ENCODE measurements at places on chromosomes 4 and X.
A peak's percentile ranks its signal among the peaks of the same experiment; 100 is the strongest.

- DNase-seq: no peak
Observed at GRCh38 chrX:119082278-119082677, 9.5 kb downstream of the CT47C1 start.

DNA sequence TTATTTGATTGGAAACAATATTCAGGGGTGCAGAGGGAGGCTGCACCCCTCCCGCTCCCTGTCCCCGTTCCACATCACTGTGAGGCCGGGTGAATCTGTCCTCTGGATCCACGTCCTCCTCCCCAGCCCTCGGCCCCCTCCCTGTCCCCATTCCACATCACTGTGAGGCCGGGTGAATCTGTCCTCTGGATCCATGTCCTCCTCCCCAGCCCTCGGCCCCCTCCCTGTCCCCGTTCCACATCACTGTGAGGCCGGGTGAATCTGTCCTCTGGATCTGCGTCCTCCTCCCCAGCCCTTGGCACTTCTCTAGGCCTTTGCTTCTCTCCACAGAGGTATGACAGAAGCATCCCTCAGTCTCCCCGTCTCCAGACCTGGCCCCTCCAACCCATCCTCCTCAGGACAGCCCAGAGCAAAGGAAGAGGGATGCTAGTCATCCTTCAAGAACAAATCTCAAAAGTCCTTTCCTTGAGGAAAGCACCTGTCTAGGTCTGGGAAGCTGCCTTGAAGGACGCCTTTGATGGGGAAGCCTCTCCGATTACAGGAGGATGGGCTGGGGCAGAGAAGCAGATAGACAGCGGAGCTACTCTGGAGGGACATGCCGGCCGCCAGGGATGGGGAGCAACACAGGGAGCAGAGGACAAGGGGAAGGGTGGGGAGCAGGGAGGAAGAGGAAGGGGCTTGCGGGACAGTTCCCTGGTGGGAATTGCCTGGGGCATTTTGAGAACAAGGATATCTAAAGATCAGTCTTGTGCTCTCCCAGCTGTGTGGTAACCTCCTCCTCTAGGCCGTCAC, 10.8 kb upstream of the AFAP1 start:
- DNase-seq: no peak

- DNase-seq: no peak
Observed at GRCh38 chr4:16029262-16029661, 54.6 kb downstream of the PROM1 start.

DNA sequence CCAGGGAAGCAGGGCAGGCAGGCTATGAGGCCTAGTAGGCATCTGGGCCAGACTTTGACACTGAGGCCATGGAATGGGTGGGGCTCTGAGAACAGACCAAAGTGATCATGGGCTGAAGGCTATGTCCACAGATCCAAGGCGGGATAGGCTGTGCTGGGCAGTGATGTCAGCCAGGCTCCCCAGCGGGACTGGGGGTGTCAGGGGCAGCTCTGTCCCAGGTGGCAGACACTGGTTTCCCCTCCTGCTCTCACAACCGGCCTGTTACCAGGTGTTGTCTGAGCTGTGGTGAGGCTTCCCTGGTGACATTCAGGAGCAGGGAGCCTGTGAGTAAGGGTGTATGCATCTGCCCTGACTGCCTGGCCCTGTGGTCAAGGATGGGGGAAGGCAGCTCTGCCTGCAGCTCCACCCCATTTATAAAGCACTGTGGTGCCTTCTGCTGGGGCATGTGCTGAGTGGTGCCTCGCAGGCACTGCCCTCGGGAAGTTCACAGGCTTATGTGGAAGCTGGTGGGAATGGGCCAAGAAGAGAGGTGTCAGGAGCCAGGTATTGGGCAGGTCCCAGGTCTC, 2.9 kb downstream of the IL9R start:
- DNase-seq: peak; percentile 2

GRCh38 chr4:48255959-48256342, 13.7 kb downstream of the TEC start:
- no peak for DNase-seq

- no peak for DNase-seq
Observed at GRCh38 chr4:23038626-23039491, 346.1 kb downstream of the GBA3 start.

DNA sequence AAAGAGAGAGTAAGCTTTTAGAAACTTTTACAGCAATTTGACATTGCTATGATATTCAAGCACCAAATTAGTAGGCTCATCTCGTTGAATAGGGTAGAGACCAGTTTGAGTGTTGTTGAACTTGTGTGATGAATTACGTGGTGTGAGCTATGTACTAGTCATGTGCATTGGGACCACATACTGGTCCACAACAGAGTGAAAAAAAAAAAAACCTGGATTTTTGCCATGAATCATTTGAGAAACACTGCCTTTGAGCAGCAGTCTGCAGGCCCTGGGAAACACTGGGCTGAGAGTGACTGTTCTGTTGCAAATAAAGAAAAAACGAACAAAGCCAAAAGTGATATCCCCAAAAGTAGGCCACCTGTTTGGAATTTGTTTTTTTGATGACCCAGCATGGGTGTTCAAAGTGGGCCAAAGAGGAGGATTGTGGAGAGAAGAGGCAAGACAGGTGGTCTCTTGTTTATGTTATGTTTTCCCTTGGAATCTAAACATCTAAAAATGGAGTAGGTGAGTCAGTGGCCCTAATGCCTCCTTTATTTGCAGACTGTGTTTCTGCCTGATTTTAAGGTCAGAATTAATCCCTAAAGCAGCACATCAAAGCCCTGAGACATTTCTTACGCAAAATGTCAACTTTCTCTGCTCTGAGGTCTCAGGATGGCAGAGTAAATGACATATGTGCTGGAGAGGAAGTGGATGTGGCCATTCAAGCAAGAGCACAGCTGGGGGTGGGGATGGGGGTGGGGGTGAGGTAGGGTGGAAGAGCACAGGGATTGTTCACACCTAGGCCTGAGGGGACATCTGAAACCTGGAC, 33.5 kb downstream of the TAF7L start:
- DNase-seq: no peak

DNA sequence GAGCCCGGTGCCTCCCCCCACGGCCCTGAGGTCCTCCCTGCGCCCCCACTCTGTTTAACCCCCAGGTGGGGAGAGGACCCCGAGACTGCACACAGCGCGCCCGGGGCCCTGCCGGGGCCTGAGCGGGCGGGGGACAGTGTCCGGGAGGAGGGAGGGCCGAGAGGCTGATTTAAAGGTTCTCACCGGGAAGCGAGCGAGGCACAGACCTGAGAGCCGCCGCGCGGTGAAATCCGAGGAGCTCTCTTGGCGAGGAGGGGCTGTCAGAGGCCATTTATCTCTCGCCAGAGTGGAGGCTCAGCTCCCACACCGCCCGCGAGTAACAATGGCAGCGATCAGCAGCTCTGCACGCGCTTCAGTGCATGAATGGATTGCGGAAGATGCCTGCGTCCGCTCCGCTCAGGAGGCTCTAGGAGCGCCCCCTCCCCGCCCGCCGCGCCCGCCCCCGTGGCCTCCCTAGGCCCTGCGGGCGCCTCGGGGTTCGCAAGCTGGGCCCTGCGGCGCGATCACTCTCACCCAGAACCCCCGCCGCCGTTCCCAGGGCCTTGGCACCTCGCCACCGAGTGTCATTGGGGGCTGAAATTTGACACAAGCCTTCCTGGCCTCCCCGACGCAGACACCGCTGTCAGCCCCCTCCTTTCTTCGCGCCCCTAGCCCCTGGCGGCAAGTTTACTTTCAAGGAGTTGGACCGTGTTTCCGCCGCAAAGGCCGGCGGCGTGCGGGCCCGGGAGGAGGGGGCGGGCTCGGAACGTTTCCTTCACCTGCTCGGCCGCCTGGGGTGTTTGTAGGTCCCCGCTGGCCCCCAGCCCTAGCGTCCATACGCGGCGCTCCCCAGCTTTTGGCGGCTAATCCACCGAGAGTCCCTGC, 48.7 kb upstream of the BCOR start:
- DNase-seq: peak; percentile 63

DNA sequence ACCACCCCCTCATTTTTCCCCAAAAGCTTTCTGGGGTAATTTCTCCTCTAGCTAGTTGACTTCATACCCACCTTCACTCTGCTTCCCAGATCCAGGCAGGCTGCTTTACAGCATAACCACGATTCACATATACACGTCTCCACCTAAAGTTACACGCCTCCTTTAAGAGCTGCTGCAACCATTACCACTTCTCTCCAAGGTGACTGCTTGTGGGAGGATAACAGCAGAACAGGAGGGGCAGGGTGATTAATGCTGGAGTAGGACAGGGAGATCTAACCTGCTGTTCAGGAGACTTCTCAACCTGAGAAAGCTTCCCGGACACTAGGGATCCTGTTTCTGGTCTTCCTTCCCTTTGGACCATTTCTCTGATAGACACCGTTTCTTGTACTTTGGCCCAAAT, 77.4 kb downstream of the MGST2 start:
- no peak for DNase-seq

GRCh38 chrX:74529311-74529710, 85.1 kb downstream of the RLIM start:
- DNase-seq: no peak

DNA sequence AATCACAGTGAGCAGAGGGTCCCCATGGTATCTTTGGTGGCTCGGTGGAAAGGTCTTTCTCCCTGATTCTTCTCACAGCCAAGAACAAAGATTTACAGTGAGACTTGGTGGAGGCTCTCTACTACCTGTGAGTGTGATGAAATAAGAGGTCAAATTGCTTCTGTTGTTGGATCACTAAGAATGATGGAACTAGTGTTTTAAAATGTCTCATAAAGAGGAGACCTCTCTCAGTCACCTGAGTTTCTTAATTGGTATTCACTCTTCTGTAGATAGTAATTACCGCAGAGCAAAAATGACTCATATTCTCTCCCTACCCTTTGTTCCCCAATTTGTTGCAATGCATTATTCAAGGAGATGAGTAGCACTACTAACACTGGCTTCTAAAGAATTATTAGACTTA, 100.9 kb upstream of the TBC1D9 start:
- DNase-seq: no peak

DNA sequence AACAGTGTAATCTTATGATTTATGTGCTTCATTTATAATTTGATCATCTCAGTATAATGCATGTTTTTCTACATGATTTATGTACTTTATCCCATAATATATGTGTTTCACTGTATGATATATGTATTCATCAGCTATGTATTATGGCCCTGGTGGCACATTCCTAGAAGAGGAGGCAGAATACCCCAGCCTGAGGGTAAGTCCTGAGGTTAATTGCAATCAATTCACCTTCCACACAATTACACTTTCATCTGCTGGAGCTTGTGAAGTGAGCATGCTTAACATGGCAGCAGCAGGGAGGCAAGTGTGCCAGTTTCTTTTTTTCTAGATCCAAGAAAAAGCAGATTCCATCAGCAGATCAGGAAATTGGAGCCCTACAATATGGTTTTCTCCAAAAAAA, 81.2 kb downstream of the CXXC4 start:
- DNase-seq: no peak

DNA sequence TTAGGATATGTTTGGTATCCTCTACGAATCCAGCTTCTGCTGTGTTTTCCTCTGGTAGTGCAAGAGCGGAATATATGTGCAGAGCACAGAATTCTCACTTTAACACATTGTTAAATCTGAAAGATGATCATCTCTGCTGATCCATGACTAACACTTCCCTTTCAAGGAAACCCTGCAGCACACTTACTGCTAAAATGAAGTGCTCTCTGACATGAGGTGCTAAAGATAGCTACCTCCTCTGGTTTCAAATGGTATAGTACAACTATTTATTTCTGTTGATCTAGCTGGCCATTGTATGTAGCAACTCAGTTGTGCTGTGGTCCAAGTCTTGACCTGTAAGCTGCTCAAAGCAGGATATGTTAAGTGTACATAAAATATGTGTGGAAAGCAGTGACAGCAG, 162.4 kb upstream of the FMR1 start:
- no peak for DNase-seq

GRCh38 chr4:96094183-96094582, 254.3 kb downstream of the PDHA2 start:
- DNase-seq: no peak

DNA sequence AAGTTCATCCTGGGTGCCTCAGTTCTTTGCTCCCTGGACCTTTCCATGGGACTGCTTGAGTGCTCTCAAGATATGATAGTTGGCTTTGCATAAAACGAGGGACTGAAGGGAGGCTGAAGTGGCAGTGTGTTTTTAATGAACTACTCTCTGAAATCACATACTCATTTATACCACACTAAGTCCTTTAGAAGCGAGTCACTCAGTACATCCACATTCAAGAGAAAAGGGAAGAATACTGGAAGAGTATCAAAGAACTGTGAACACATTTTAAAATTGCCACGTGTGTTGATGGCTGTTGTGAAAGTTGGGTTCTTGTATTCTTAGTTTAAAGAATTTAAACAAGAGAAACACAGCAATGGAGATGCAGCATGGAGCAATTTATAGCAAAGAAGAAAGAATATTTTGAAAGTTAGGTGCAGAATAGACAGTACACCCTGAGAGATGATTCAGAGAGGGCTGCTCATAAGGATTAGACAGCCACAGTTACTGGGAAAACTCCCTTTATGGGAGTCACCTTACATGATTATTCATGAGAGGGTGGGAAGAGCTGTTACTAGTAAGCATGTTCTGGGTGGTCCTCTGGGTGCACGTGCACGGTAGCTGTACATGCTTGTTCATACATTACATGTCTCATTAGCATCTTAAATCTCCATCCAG, 380.7 kb downstream of the ADGRL3 start:
- no peak for DNase-seq

- no peak for DNase-seq
Observed at GRCh38 chr4:141314627-141315026, 93.9 kb downstream of the ZNF330 start.

- DNase-seq: no peak
Observed at GRCh38 chrX:69231903-69232302, 66.7 kb upstream of the PJA1 start.

- no peak for DNase-seq
Observed at GRCh38 chr4:111230265-111230664, 607.4 kb upstream of the PITX2 start.

GRCh38 chr4:173270312-173271027, 63.7 kb downstream of the HMGB2 start:
- no peak for DNase-seq

DNA sequence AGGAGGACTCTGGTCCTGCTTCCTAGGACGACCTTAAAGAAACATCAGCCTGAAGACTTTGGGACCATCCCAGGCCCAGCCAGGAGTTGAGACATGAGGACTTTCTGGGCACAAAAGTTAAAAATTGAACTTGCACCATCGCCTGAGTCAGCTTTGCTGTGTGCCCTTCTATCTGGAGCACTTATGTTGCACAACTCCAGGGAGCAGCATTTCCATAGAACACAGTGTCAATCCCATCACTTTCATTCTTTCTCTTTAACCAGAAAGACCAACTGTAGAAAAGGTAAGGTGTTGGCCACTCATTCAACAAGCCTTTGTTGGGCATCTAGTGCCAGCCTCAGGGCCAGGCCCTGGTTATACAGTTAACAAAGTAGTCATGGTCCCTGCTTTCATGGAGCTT, 8.6 kb upstream of the CLDN24 start:
- no peak for DNase-seq
